Myocyte (in vitro differentiated cells): ENCODE measurements at places on chromosomes 12 and 14.

- DNase-seq, result no peak
Observed at GRCh38 chr14:77185093-77185465, 3.5 kb downstream of the TMEM63C start.

DNA sequence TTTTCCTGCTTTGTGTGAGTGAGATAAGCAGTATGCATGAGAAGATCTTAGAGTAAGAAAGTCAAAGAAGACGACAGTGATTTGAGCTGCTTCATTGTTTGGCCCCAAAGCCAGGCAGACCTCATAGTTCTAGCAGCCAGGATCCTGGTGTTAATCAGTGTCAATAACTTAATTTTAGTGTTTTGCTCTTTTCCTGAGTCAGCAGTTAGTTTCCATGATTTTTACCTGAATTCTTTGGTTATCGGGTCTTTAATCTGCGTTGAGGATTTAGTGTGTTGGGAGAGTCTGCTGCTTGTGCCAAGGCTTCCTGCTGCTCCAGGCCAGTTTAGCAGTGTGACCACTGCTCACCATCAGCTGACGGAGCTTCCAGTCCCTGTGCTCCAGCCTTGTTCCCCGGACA is 241.6 kb upstream of the SOX5 start:
- no peak for DNase-seq

DNA sequence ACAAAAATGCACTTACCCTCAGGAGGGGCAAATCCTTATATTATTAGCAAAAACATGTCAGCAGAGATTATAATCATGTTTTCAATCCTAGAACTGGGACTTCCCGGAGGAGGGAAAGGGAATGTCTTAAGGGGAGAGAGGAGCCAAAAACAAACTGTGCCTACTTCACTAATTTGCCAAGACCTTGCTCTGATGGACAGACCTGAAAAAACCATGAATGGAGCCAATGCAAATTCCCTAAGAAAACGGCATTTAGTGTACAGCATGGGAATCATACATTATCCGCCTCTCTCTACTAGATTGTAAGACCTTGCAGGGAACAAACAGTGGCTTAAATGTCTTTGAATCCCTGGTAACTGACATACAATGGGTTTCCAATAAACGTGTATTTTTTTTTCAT is 70.4 kb downstream of the NTN4 start:
- DNase-seq, result no peak

- no peak for DNase-seq
Observed at GRCh38 chr14:105141026-105141425, 27.6 kb downstream of the JAG2 start.

DNA sequence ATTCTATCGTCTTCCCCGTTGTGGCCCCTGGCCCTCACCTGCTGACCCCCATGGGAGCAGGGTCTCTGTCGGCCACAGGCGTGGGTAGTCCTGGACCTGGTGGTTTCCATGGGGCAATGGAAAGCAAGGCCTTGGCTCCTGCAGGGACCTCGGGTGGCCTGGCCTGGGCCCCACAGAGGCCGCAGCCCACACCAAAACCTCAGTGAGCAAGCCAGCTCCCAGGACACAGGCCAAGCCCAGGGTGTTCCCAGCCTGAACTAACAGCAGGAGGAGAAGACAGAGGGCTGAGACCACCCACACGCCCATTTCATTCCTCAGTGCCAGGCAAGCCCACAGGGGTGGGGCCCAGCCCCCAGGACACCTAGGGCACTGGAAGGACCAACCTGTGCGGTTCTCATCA is 16.9 kb downstream of the ABCB9 start:
- DNase-seq, result peak; percentile 49

DNA sequence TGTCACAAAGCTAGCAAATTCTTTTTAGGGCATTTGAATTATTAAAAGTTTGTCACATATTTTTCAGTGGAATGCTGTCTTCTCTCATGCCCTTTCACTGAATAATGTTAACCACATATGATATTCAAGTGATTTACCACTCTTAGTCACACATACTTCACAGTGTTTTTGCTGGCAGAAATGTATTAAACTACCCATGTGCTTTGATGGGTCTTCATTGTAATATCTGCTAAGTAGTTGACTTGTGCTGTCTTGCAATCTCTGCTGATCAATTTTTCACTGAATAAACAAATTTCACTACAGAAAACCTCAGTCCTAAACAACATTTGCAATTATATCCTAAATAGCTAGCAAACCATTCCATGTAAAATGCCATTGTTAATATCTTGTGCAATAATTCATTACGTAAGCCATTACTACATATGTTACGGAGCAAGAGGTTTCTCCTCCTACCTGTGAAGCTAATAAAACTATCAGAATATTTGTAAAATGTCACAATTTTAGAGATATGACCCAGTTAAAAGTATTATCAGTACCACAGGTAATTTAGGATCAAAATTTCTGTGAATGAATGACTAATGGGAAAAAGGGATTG is 64.6 kb upstream of the LMO3 start:
- DNase-seq, result peak; percentile 27

- DNase-seq, result peak; percentile 28
Observed at GRCh38 chr12:66688846-66689439, 10.1 kb upstream of the GRIP1 start.

GRCh38 chr14:41718477-41719166 is 111.9 kb downstream of the LRFN5 start:
- DNase-seq, result no peak

- DNase-seq, result no peak
Observed at GRCh38 chr12:129716825-129717224, 187.0 kb downstream of the TMEM132D start.

DNA sequence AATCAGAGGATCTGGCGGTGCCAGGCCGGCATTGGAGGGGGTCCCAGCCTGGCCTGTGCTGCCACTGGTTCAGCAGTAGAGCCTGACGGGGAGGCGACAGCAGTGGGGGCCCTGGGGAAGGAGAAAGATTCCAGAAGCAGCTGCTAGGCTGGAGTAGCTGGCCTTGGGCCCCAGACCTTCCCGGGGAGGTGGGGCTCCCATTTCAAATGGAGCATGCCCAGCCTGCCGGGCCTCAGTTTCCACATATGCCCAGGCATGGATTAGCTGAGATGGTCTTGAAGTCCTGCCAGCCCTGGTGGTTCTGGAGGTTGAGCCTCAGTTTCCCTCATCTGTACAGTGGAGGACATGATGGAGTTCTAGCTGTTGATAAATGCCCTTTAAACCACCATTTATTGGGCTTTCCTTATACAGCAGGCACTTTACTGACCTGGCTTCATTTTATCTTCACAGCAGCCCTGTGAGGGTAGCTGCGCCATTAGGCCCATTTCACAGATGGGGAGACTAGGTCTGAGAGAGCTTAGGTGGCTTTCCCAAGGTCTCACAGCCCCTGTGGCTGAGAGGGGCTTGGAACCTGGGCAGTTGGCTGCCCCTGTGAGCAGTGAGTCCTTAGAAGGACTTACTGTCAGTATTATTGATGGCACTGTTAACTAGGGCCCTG is 21.8 kb downstream of the SH2B3 start:
- no peak for DNase-seq

DNA sequence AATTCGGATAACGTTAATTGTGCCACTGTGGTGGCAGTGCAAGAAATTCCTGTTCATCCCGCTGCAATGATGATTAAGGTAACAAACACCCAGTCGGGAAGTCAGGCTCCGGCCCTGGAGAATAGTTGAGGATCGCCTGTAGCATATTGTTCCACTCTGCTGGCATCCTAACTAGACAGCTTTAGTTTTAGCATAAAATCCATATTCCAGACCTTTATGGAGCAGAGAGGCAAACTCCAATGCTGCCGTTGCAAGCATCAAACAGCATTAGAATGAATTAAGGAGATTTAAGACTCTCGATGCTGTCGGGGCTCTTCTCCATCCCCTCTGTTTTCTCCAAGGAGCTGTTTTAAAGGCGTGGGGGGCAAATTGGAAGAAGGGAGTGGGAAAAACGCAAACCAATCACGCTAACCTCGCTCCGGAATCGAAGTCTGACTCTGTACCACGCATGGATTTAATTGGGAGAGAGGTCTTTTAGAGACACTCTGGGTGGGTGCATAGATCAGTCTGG is 660.4 kb downstream of the VRK1 start:
- DNase-seq, result no peak

- no peak for DNase-seq
Observed at GRCh38 chr14:79965896-79966295, 245.4 kb downstream of the DIO2 start.

DNA sequence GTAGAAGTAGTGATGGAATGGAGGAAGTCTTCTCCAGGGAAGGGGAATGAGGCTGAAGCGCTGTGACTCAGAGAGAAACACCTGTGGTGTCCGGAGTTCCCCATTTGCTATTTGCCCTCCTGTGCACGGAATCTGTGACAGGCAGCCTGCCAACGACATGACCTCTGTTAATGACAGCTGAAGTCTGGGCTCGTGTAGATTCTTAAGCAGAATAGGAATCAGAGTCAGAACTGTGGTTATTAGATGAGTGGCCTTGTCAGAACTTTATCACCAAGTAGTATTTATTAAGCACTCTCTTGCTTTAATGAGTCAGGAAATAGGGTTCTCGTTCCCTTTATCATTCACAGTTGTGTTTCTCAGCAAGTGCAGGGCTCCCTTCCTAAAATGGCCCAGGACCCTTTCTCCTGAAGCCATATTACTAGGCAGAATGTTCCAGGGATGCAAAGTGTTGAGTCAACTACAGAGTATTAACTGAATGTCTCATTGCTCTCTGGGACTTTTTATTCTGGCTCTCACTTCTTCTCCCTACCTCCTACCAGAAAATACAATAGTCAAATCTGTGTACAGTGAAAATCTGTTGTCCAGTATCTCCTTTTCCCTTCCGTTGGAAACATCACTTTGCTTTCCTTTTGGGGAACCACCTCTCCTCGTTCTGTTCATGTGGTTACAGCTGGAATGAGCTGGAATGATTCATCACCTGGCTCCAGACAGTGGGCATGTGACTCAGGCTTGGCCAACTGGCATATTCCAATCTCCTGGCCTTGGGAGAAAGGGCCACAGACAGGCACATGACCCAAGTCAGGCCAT is 77.8 kb upstream of the MAX start:
- DNase-seq, result peak; percentile 98

DNA sequence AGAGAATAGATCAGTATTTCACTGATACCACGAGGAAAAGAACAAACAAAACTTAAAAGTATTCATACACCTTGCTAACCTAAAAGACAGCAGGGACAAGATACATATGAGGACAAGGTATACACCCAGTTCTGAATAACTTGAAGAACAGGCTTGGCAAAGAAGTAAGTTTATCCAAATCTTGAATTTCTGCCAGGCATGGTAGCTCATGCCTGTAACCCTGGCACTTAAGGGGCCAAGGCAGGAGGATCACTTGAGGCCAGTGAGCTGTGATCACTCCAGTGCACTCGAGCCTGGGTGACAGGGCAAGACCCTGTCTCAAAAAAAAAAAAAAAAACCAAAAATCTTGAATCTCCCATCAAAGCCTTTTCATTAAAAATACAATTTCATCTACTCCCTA is 25.0 kb downstream of the EIF2S1 start:
- no peak for DNase-seq

DNA sequence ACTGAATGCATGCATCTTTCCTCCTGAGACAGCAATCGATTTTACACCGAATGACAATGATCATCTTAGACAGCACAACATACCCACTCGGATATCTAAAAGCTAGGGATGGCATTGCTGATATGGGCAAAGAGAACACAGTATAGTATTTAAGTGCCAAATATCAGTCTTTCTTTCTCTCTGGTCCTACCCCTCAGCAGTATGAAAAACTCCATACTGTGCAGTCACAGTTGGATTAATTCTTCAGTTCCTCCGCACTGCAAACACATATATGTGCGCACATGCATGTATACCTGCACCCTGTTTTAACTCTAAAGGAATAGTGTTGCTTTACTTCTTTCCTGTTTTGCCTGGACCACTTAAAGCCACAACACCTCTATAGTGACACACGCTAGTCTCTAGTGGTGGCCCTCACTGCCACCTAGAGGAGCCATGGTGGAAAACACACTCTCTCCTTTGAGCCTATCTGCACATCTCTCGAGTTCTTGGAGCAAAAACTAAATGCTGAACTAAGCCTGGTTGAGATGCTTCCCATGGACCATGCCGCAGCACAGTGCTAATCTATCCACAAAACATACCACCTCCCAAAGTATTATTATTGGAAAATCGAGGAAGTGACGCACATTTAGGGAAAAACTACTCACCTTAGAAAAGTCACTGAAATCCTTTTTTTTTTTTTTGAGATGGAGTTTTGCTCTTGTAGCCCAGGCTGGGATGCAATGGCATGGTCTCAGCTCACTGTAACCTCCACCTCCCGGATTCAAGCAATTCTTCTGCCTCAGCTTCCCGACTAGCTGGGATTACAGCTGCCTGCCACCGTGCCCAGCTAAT is 11.9 kb downstream of the TMEM52B start:
- peak; percentile 67 for DNase-seq

DNA sequence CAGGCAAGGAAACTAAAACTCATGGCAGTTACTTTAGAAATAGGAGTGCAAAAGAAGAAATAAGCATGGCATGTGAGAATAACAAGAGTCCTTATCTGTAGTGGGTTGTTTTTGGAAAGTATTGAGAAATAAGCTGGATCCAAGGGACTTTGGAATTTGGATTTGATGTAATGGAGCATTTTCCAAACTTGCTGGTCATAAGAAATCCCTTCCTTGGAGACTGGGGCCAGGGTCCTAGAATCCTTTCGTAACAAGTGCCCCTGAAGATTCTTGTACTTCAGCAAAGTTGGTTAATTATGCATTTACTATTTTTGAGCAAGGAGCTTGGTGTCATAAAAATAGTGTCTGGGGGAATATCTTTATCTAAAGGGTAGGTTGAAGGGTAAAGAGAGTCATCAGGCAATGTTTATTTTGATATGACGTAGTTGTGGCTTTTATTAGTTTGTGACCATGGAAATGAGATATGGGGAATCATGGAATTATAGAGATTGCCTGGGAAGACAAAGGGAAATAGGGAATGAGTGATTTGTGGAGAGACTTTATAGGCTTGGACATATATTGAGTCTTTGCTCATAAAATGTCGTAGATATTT is 53.9 kb downstream of the WNK1 start:
- DNase-seq, result no peak

GRCh38 chr14:96053600-96054381 is 14.6 kb downstream of the C14orf132 start:
- DNase-seq, result peak; percentile 99

DNA sequence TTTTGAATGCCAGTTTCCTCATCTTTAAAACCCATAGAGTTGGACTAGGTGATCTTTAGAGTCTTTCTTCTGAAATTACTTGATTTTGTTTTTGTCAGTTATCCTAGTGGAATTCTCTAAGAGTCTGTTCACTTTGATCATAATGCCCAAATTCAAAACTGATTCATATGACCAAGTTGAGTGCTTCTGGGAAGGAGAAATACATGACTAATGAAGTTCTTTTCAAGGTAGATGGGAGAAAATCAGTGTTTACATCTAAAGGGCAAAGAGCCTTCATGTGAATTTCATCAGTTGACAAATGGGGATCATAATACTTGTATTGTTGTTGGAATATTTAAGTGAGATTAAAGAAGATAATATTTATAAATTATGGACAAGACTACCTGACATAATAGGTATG is 53.2 kb downstream of the ERC1 start:
- no peak for DNase-seq

DNA sequence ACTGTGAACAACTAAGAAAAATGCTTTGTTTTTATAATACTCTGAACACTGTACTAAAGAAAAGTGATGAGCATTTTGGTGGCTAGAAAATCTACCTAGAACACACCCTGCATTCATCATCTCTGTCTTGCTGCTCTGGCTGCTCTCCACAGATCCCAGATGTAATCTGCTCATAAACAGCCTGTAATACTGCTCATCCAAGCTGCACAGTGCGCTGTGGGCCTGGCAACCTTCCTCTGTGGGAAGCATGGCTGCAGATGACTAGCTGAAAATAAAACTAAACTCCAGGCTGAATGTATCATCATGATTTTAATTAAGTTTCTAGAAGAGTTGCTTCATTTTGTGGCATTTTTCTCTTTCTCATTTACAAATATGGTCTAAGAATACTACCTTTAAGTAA is 200.7 kb downstream of the SLC2A13 start:
- DNase-seq, result peak; percentile 50
